Stimulated activated CD4-positive, alpha-beta T cell treated with anti-CD3 and anti-CD28 coated beads, TNF-alpha, amount 100 ng/mL, for 24 hours (primary cell): ENCODE measurements at places on chromosomes 6 and 20.

DNA sequence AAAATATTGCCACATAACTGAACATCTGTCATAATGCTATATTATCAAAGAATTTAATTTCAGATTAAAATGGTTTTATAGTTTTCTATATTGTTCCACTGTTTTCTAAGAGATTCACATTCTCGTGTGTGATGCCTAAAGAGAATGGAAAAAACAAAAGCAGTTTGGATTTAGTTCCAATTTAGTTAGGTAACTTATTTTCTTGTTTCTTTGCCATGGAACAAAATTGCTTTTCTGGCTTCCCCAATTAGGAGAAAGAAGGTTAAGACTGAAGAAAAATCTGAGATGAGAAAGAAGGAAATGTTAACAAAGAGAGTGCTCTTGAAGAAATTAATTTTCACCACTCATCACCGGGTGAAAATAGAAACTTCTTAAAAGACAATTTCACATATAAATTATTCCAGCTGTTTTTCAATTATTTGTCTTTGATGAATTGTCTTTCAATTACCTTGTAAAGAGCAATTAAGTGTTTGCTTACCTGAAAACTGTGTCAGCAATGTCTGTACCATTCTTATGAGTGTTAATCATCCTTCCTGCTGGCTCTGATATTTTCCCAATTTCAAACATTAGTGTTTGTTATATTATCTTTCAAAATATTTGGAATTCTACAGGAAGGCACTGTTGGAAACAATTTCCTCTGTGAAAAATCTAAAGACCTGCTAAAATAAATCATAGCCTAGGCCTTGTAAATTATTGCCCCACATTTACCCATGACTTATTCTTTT lies 19.5 kb downstream of the PHACTR2 start:
- no peak for DNase-seq

DNA sequence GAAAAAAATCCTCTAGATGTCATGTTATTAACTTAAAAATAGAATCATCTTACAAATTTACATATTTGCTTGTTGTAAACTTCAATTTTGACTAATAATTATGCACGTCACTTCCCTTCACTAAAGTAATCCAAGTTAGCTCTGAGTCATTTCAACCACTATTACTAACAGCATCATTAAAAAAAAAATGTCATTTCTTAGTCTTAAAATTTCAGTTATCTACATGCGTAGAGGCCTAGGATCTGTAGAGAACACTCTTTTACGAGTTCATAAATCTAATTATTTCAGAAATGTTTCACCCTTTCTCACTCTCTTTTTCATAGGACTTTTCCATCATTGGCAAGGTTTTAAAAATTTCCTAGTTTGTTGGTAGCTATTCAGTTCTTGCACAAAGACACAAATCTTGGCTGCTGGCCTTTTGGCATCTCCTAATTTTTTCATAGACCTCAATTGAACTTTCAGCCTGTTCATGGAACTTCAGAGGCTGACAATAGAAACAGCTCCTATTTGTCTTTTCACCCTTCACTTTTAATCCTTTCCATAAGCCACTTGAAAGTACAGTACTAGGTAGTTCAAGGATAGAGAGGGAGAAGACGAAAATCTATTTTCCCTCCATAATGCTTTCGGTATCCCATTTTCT lies 61.5 kb downstream of the OGFRL1 start:
- DNase-seq, result no peak

- DNase-seq, result no peak
Observed at GRCh38 chr6:121940728-121941127, 458.7 kb upstream of the HSF2 start.

DNA sequence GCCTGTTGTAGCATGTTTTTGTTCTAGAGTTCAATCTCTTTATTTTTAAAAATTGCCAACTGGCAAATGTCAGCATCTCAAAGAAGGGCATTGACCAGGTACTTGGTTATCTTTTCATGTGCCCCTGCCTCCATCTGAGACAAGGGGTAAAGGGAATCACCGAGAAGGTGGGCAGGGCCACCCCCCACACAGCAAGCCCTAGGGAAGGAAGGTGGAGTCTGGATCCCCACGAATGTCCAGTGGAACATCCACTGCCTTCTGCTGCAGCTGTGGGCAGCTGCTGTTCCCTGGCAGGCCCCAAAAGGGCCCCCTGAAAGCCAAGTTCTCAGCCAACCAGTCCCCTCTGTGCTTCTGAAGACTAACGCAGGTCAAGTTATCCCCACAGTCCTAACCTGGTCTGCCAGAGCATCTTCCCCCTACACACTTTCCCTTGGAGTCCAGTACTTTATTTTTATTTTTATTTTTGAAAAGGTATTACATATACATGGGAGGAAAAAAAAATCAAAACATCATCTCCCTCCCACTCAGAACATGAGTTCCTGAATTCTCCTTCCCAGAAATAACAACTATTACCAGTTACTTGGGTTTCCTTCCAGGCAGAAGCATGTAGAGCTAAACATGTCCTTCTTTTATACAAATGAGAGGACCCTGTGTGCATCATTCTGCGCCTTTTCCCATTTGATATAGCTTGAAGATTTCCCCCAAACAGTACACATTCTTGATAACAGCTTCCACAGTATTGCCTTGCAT lies 253.7 kb downstream of the MAFB start:
- DNase-seq, result no peak

DNA sequence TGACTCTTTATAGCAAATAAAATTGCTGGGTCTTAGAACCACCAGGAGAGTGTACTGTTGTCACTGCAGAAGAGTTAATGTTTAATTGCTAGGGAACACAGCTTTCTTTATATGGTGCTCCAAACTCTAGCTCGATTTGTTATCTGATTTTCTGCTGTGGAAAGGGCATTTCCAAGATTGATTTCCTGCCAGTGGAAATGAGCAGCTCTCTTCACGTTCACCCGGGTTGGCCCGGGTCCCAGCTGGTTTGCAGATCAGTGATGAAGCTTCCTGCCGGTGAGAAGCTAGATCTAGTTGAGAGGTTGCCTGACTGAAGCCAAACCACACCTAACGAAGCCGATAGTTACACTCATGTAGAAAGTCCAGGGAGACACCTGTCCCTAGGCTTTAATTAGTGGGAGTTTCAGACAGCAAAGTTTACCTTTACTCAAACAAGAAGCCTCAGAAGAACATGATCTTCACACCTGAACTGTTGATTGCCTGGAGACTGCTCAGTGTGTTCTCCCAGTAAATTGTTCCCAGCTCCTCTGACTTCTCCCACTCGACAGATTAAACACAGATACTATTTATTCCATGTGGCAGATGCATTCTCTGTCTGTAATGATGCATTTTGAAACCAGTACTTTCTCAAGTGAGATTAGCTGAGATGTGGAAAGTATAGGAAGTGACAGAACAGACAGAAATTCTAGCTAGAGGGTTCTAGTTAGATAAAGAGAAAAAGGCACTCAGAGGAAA lies 27.8 kb downstream of the PAQR8 start:
- no peak for DNase-seq

- no peak for DNase-seq
Observed at GRCh38 chr6:2763345-2763841, 1.8 kb upstream of the WRNIP1 start.

GRCh38 chr6:144952456-144953240 lies 667.5 kb downstream of the UTRN start:
- DNase-seq, result no peak

- no peak for DNase-seq
Observed at GRCh38 chr6:28648878-28649375, 123.2 kb downstream of the GPX5 start.

GRCh38 chr20:4726710-4727397 lies 5.1 kb downstream of the PRND start:
- no peak for DNase-seq

DNA sequence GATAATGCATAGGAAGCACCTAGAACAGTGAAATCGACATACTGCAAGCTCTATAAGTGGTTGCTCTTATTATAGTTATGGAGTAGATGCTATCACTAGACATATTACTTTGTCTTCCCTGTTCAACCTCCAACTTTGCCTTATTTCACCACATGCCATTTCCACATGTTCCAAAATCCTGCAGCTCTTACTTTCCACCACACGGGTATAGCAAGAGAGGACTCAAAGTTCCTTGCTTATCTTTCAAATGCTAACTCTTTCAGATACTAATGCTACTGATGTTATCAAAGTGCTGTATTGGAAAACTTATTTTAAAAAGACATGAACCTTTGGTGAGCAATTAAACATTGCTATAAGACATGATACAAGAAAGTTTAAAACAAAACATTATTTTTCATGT lies 1130.1 kb downstream of the HACE1 start:
- DNase-seq, result no peak

DNA sequence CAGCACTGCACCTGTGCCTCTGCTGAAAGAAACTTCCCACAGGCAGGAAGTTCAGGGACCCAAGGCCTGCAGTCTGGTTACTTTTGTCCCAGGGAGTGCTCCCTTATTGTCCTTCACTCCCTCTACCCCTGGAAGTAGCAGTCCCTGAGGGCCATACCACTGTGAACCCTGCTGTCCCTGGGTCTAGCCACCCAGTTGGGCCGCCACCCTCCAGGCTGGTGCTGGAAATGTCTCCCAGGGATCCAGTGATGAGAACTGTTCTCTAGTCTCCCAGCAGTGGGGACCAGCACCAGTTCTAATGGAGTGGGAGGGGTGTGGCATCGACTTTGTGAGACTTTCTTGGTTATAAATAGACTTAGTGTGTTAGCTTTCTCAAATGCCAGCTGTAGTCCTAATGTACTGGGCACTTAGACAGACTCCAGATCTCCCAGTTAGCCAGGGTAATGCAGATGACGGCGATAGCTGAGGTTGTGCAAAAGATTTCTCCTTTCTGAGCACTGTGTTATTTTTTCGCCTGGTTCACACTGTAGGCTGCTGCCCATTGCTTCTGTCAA lies 462.5 kb downstream of the CDH26 start:
- DNase-seq, result no peak

DNA sequence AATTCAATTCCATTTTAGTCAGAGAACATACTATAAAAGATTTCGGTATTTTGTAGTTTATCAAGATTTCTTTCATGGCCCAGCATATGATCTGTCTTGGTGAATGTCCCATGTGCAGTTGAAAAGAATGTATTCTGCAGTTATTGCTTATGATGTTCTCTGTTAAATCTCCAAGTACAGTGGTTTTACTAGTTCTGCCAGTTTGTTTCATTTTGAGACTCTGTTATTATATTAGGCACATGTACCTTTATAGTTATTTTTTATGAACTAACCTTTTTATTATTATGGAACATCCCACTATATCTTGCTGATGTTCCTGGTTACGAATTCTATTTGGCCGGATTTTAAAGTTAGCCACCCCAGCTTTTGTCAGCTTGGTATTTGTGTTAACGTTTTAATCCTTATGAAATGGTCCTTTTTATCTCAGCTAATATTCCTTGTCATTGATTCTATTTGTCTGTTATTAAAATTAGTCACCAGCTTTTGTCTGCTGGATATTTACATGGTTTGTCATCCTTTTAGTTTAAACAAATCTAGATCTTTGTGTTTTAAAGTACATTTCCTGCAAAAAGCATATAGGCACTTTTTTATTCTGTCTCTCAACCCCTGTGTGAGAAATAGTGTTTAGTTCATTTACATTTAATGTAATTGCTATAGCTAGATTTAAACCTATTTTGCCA lies 48.9 kb downstream of the VTA1 start:
- DNase-seq, result no peak

- DNase-seq, result no peak
Observed at GRCh38 chr6:96651816-96652215, 88.9 kb downstream of the FHL5 start.

DNA sequence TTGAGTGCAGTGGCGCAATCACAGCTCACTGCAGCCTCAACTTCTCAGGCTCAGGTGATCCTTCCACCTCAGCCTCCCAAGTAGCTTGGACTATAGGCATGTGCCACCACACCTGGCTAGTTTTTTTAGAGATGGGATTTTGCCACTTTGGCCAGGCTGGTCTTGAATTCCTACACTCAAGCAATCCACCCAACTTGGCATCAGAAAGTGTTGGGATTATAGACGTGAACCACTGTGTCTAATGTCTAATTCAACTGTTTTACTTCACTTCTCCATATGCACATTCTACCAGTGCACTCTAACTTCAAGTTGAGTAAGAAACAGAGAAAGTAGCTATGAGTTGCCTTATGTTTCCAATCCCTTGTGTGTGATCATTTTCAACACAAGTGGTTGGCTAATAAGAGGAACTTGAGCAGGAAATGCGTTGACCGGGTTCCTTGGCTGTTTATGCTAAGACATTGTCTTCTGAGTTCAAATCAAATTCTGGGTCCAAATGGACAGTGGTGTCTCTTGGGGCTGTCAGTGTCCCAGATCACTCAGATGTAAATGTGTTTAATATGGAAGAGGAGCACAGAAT lies 23.9 kb downstream of the ZNF337 start:
- no peak for DNase-seq

DNA sequence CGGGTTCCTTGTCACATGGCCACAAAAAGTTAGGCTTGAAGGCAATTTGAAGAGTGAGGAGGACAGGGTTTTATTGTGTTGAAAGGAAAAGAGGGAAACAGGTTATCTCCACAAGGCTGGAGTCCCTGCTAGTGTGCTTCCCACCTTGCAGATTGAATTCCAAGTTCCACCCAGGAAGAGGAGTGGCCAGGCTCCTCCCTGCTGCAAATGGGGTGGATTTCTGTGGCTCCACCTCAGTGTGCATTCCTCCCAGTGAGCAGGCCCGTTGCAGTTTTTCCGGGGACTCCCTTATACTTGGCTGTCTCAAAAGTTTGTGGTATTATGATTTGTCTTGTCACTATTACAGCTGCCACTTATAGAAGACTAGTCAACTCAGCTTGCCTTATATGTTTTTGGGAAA lies 281.8 kb upstream of the PLCB4 start:
- no peak for DNase-seq

DNA sequence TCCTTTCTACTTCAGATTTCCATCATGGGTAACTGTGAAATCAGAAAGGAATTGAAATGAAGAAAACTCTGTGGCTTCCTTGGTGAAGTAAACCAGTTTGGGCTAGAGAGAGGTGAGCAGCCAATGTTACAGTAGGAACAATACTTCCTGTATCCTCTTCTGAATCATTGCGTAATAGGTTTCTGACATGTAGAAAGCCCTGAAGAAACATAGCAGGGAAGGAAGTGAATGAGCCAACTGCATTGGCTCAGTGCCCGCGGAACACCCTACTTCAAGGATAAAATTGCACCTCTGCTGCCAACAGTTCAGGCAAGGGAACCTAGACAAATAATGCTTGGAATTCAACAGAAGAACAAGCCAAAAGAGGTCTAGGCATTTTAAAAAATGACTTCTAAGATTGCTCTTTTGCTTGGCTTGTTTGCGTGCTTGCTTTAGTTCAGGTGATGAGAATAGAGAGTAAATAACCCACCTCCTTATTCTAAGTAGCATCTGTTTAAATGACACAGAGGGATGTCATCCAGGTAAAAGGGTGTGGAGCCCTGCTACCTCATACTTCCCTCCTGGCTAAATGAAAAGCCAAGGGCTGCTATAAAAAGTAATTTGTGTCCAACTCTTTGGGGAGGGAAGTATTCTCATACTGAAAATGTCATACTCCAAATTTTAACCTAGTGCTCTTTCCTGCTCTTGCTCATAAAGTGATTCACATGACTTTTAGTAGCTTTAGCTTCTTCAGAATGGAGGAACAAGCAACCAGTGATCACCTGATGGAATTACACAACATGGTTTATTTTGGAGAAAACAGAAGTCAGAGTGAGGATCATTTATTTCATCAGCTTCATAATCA lies 30.0 kb upstream of the AKIRIN2 start:
- no peak for DNase-seq
